Stimulated activated CD8-positive, alpha-beta memory T cell treated with anti-CD3 and anti-CD28 coated beads, Interleukin-15, amount 100 ng/mL, for 48 hours (primary cell): ENCODE measurements at places on chromosomes 2 and 18.

DNA sequence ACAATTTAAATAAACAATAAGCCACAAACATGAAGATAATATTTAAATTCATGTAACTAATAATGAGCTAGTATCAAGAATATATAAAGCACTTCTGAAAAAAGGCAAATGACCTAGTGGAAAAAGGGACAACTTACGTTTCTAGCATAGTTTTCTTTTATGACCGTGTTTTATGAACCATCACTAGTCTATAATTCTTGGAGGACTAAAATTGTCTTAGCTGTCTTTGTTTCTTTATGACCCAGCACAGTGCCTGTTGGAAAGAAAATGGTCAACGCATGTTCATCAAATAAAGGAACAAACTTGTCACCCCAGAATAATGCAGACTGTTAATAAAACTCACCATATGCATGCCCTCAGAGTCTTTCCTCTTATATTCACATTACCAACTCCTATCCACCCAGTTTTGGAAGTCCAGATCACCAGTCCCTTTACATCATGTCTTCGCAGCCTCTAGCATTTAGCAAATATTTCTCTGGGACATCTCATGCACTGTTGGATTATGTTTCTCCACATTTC, 57.4 kb upstream of the GRB14 start:
- DNase-seq, result no peak

DNA sequence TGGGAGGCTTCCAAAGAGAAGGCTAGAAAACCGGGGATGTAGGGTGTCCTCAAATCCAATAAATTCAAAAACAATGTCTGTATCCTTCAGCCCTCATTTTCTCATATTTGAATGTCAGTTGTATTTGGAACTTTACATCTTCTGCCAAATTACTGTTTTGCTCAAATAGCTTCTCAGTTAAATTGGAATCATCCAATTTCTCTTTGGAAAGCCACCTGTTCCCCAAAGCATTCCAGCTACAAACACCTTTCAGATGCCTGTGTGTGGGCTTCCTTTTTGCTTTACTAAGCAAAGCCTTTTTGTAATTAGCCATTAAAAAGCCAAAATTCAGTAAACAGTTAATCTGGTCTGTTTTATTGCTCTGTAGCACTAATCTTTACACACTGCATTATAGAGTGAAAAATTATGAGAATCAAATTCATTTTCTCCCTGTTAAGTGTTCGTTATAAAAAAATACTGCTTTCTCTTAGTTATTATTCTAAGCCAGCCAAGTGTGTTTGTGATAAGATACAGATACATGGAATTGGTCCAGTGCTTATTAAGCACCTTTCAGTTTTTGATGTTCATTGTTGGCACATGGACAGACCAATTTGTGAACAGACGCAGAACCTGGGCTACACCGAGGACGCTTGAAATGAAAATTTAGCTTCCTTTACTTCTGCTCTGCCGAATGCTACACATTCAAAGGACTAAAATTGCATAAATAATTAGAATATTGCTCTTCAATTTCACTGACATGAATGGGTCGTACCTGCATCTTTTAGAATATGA, 151.6 kb downstream of the RTN4 start:
- no peak for DNase-seq

DNA sequence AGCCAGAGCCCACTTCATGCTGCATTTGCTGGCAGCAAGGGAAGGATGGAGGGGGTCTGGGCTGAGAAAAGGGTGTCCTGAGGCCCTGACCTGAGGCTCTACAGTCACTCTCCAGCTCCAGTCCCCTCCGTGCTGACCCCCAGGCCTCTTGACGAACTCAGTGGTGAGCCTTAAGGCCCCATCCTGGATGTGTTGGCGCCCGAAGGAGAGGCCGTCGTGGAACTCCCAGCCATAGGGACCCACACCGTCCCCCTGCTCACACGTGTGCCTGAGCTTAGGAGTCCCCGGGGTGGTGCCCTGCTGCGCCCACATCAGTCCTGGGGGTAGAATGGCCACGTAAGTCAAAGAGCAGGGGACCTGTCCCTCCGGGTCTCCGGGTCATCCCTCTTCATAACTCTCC, 776 bp downstream of the MOGS start:
- DNase-seq, result no peak

- DNase-seq, result no peak
Observed at GRCh38 chr2:33059471-33060156, 112.9 kb downstream of the LTBP1 start.

DNA sequence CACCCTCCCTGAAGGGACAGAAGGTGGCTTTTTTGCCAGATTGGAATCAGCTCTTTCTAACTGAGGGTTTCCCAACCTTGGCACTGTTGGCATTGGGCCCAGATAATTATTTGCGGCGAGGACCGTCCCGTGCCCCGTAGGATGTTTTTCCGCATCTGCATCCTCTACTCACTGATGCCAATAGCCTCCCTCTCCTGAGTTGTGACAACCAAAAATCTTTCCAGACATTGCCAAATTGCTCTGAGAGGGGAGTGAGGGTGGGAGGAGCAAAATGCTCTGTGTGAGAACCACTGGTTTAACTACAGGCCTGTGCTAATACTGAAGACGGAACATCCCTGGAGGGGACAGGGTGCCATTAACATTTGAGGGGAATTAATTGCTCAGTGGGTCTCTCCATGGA, 33.6 kb upstream of the GLI2 start:
- DNase-seq, result no peak

GRCh38 chr2:233999182-233999581, 51.3 kb upstream of the SPP2 start:
- no peak for DNase-seq

- DNase-seq, result no peak
Observed at GRCh38 chr2:86624267-86624547, 542 bp upstream of the RNF103 start.

DNA sequence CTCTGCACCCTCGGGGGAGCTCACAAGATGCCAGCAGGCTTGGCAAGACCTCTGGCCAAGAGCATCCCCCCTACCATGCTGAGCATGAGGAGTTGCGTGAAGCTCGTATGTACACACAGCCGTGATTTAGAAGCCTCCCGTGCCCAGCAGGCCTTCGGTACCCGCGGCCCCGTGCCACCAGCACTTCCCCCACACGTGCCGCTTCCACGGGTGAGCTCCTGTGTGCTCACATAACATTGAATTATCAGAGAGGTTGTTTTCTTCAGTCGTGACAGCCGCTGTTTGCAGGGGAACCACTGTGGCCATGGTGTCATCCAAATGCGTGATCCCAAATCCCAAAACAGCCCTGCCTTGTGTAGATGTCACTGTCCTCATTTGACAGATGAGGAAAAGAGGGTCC, 53.2 kb downstream of the GBX2 start:
- no peak for DNase-seq

GRCh38 chr2:209424199-209424701, 403 bp downstream of the MAP2 start:
- DNase-seq, result no peak

DNA sequence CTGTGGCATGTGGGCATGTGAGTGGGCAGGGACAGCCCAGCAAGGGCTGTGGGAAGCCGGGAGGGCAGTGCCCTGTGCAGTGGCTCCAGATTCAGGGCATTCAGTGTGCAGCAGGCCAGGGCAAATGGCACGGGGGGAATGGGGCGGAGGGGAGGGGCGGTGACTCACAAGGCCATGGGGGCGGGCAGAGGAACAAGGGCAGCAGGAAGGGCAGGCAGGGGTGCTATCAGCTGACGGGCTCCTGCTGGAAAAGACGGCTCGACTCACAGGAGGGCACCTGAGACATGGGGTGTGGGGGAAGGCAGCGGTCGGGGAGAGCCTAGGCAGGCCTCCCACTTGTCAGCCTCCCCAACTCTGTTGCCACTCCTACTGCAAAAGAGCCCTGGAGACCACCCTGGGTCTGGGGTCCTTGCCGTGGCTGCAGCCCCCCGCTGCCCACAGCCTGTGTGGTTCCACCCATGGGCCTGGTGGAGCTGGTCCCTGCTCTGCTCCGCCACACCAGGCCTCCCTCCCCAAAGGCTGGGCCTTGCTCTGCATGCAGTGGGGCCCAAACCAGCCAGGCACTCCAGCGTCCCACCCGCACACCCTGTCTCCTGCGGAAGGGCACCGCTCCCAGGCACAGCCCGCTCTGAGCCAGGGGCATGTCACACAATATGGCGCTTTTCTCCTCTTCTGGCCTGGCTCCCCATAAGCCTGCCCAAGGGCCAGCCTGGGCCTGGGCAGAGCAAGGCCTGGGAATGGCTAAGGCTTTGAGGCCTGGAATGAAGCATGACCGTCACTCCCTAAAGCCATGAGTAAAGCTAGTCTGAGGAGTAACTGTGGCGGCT, 25.9 kb downstream of the HS6ST1 start:
- DNase-seq, result no peak

GRCh38 chr18:48866028-48866733, 84.6 kb downstream of the SMAD7 start:
- DNase-seq, result no peak

DNA sequence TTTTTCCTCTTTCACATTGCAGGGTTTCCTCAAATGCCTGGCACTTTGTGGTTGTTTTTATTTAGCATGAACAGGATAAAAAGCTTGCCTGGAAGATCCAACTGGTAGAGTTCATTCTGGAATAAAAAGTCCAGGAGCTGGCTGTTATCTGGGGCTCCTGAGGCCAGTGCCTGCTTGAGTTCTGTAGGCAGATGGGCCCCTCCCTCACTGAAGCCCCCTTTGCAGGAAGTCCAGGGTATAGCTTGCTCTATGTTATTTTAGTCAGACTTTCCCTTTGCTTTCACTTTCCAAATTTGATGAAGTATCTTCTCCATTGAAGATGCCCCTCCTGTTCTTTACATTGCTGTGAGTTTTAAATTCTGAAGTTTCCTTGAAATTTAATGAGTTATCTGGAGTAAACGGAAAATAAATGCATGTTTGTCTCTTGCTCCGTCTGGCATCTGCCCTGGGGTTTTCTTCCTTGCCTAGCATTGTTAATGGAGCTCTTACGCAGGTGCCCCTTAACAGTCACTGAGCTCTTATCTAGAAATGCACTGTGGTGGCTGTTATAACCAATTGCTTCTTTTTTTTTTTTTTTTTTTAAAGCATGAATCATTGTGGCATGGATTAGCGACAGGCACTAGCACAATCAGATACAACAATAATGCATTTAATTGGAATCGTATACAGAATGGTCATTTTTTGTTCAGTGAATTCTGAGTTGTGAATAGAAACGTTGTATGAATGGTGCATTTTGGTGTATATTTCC, 27.0 kb upstream of the LPIN1 start:
- no peak for DNase-seq

- DNase-seq, result no peak
Observed at GRCh38 chr2:99883358-99883757, 259.0 kb downstream of the AFF3 start.

DNA sequence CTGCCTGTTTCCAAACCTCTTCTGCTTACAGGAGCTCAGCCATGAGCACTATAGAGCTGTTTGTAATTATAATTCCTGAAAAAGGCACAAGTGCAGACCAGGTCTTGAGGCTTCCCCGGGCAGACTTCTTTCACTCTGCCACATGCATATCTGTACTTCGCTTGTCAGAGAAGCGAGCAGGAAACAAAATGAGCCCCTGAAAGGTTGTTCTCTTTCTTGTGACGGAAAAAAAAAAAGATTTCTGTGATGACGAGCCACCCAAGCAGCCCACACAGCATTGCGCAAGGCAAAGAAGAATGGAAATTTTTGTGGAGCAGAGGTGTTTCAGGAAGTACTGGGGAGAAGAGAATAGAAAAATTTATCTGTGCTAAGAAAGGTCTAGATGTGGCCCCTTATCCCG, 54.0 kb upstream of the LINC00305 start:
- DNase-seq, result no peak

GRCh38 chr2:138831691-138832090, 51.5 kb upstream of the NXPH2 start:
- DNase-seq, result no peak

- no peak for DNase-seq
Observed at GRCh38 chr2:20052861-20053281, 1.4 kb upstream of the LAPTM4A start.

GRCh38 chr18:74896390-74896991, 298.8 kb downstream of the ZNF407 start:
- no peak for DNase-seq

GRCh38 chr2:231707625-231707926, 749 bp upstream of the PTMA start:
- DNase-seq, result peak; percentile 34

GRCh38 chr2:239690651-239691631, 290.1 kb upstream of the HDAC4 start:
- DNase-seq, result no peak

- no peak for DNase-seq
Observed at GRCh38 chr2:68057658-68058396, 5.0 kb downstream of the C1D start.

GRCh38 chr2:37858400-37858711, 66.7 kb upstream of the RMDN2 start:
- DNase-seq, result no peak

DNA sequence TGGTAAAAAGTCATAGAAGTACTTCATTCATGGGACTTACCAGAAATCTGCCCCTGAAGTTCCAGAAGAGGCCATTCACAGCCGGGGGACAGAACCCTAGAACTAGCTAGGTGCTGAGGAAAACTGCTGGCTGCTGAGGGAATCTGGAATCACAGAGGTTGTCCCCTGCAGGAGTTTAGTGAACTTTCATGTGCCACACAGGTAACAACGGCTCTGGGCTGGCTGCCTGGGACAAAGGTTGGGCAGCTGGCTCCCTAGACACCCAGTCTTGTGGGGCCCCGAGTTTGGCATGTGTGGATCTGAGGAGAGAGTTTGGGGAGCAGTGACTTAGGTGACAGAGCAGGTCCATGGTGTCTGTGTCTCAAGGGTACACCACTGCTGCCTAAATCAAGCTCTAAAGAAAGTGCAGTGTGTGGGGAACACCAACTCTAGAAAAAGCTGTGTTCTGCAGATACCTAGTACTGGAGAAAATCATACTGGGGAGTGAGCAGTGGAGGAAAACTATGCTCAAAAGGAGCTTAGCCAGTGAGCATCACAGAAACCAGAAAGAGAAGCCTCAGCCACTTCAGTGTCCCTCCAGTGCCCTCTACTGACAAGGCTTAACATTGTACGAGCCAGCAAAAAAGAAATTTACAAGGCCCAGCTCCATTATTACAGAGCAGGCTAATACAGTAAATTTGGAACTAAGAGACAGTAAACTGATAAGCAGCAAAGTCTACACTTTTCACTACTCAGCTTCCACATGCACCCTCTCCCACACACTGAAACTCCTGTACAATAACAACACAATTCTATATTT, 15.2 kb downstream of the GALNT3 start:
- DNase-seq, result no peak

- DNase-seq, result no peak
Observed at GRCh38 chr2:188132385-188132784, 159.3 kb upstream of the GULP1 start.

DNA sequence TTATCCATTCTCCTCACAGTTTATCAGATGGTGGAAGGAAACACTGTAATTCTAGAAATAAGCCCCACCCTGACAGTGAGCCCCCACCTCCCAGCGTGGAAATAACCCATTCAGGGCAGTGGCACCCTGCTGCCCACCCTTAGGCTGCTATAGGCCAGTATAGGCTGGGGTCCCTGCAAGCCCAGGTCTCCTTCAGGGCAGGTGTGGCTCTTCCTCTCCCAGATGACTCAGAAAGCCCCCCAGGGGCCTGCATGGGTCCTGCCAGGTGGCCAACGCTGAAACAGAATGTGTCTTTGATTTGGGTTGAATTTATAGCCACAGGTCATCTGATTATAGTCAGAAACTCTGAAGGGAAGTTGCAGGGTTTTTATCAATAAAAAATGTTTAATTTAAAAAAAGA, 136.4 kb downstream of the SH3RF3 start:
- DNase-seq, result no peak
